Nasal cavity respiratory epithelium epithelial cell of viscerocranial mucosa (primary cell): ENCODE measurements at places on chromosomes 1 and 21. TPM values are rescaled to one million over a fixed set of nuclear protein-coding genes. Genes with fewer than 3 reads are reported as not detected.

The SPRR1A gene
- 3.1 and 9.5 TPM in 2 replicates for total RNA-seq

The NBPF6 gene
- under 0.01 TPM in 1 of 2 replicates, not detected in the other for total RNA-seq

The SH3BGRL3 gene
- 26.0 and 26.5 TPM in 2 replicates for total RNA-seq

The ALG6 gene
- total RNA-seq: 14.7 and 19.1 TPM in 2 replicates

The KCNQ4 gene
- total RNA-seq: under 0.01 and 0.07 TPM in 2 replicates

The CD53 gene
- not detected in 2 replicates for total RNA-seq

The FCMR gene
- total RNA-seq: 0.34 and 0.36 TPM in 2 replicates
